Left renal pelvis (tissue), 4 donors: ENCODE measurements at places on chromosomes 6 and 20. TPM values are rescaled to one million over a fixed set of nuclear protein-coding genes. Genes with fewer than 3 reads are reported as not detected.

Gene SYCP2L
- polyA plus RNA-seq = 6.9 TPM

Gene PMEPA1
- polyA plus RNA-seq = 19.9 TPM

GRCh38 chr6:141347086-141347485 lies 785.6 kb upstream of the GJE1 start:
- DNase-seq = no peak

Gene ADAM33
- 77.0 TPM for polyA plus RNA-seq

Gene GGT7
- 18.2 TPM for polyA plus RNA-seq

GRCh38 chr20:17935186-17935585 lies 33.4 kb downstream of the SNX5 start:
- DNase-seq = no peak

Gene KCNQ2
- 9.0 TPM for polyA plus RNA-seq

Gene KHDC3L
- not detected for polyA plus RNA-seq

GRCh38 chr6:28789553-28790083 lies 134.2 kb downstream of the TRIM27 start:
- no peak for DNase-seq

GRCh38 chr6:86423571-86423970 lies 513.8 kb upstream of the HTR1E start:
- DNase-seq = no peak

- no peak for DNase-seq
Measured at GRCh38 chr6:125379174-125379573, 77.4 kb upstream of the HDDC2 start.

DNA sequence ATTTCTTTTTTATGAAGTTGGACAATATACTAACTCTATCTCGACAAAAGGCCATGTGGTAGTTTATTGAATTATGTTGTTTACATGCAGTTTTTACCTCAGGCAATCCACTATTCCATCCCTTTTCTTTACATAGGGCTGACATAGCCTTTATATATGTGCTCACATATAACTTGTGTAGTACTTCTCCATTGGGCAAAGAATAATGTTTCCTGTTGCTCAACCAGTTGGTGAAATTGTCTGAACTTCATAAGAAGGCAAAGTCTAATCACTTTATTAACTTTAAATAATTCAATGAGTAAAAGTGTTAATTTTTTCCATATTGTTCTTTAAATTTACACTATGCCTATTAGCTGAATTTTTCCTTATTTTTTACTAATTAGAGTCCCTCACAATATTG lies 1272.1 kb downstream of the EPHA7 start:
- DNase-seq = no peak

Gene RSPH4A
- 1.0 TPM for polyA plus RNA-seq

- no peak for DNase-seq
Measured at GRCh38 chr6:97322811-97323210, 39.8 kb upstream of the MMS22L start.

GRCh38 chr20:33352258-33353012 lies 48.9 kb downstream of the CDK5RAP1 start:
- no peak for DNase-seq

DNA sequence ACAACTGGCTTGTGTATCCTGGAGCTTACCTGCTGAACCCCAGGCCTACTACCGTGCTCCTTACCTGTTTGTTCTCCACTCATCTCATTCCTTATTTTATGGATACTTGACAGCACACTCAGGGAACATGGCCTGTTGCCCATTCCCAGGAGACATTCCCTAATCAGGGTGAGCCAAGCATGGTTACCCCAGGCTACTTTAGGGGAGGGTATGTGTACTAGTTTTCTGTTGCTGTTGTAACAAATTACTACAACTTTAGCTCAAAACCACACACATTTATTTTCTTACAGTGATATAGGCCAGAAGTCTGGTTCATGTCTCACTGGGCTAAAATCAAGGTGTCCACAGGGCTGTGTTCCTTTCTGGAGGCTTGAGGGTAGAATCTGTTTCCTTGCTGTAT lies 15.0 kb upstream of the TRAM2 start:
- DNase-seq = no peak

GRCh38 chr6:41428336-41428995 lies 93.1 kb downstream of the NCR2 start:
- DNase-seq = no peak

Gene SLC39A7
- polyA plus RNA-seq = 139 TPM

DNA sequence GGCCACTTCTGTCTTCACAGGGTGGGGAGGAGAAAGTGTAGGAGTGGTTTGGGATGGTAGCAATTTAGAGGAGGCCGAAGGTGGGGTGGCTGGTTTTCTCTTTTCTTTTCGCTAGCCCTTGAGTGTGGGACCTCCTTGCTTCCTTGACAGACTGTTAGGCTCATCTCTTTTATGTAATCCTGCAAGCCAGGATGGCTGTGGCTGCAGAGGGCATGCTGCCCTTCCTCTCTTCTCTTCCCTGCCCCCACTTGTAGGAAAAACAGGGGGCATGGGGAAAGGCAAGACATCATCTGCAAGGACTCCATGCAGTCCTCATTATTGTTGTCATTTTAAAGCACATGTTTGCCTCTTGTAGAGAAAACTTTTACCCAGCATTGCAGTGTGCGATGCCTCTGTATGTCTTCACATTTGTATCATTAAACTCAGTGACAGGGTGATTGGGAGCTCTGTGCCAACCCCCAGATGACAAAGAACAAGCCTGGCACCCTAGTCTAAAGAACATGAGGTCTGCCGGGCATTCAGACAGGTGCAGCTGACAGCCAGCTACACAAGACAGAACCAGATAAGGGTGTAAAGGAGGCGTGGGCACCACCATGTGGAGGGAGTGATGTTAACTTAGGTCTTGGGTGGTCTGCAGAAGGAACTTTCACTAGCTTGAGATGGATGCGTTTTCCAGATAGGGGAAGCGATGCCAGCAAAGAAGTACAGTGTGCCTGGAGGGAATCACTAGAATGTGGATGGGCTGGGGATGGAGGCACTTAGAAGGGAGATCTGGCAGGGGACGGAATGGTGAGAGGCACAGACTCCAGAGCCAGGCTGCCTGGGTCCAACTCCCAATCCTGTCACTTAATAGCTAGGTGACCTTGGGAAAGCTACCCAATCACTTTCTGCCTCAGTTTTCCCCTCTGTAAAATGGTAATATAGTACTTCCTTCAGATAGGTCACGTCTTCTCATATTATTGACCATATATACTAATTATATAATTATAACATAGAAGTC lies 207.6 kb downstream of the TBC1D7 start:
- no peak for DNase-seq

Gene GPLD1
- polyA plus RNA-seq = 4.4 TPM

GRCh38 chr6:31620586-31621319 lies at the start of gene PRRC2A:
TSS of gene PRRC2A (plus strand) at chr6:31620715. CDS start at chr6:31622790, 2,075 bp downstream.
- peak; percentile 53 for DNase-seq

Gene FAM83B
- polyA plus RNA-seq = 9.3 TPM

Gene ADGRF5
- 24.7 TPM for polyA plus RNA-seq

Gene MC3R
- not detected for polyA plus RNA-seq

DNA sequence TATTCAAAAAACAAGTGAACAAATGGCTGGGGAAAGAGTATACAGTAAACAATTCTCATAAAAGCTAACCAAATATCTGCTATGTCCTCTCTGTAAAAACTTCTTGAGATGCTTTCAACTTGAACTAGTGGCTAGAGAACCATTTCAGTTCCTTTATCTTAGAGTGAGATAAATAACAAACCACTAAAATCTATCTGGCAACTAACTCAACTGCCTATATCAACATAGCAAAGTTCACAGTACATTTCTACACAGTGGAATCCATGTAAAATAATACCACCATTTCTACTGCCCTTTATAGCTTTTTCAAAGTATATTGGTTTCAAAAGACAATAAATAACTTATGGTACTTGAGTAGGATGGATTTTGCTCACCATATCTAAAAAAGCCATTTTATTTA lies 95.1 kb downstream of the MMS22L start:
- no peak for DNase-seq

DNA sequence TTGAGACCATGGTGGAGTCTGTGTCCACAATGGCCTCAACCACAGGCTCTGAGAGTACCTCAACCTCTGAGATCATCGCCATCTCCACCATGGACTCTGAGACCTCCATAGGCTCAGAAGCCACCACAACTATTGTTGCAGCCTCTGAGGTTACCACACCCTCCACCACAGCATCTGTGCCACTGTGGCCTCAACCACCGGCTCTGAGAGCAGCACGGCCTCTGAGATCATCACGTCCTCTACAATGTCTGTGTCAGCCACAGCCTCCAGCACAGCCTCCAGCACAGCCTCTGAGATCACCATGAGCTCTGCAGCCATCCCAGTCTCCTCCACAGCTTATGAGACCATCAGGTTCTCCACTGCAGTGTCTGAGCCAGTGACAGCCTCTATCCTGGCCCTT lies 19.4 kb upstream of the MUC21 start:
- no peak for DNase-seq

DNA sequence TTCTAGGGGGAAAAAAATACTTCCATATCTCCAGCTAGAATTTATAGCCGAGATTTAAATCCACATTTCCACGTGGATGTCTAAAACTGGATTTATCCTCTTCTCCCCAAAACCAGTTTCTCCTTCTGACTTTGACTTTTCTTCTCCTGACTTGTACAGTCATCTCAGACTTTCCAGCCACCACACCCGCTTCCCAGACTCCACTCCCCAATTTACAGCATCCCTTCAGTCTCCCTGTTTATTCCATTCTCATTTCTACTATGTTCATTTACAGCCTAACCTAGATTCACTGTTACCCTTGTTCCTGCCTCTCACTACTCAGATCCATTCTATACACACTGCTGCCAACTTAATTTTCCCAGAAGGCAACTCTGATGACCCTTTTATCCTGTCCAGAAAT lies 224.8 kb downstream of the KHDC1L start:
- no peak for DNase-seq

Gene ZBTB12
- polyA plus RNA-seq = 17.7 TPM

DNA sequence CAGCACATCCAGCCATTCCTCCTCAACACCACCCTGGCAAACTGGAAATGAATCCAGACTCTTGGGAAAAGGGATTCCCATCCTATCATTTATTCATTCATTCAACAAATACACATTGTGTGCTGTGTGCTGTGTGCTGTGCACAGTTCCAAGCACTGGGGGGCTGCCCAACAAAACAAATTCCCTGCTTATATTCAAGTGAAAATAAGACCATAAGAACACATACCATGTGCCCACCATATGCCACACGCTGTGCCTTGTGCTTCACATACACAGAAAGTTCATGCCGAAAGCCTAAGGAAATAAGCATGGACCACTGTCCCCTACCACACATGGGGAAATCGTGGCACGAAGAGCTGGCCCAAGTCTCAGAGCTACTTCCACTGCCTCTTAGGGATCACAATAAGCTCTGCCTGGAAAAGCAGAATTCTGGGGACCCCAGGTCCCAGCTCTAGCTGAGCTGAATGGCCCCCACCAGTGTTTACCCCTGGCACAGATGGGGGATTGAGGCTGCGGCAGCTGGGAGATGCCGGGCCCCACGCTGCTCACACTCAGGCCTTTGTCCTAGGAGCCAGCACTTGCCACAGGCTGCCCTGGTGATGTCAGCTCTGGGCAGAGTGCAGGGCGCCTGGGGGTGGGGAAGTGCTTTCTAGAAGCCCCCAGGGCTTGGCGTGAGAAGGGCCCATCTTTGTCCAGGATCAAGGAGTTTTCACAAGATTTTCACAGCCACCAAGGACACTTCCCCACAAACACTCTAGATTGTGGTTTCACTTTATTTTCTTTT lies 99.6 kb downstream of the PREX1 start:
- no peak for DNase-seq

- no peak for DNase-seq
Measured at GRCh38 chr6:31094389-31094881, 17.9 kb downstream of the C6orf15 start.

Gene PROKR2
- polyA plus RNA-seq = not detected

GRCh38 chr20:35636095-35636494 lies 20.5 kb downstream of the SPAG4 start:
- DNase-seq = no peak

- DNase-seq = no peak
Measured at GRCh38 chr20:46243707-46244628, 64.3 kb downstream of the CDH22 start.

Gene TXLNB
- polyA plus RNA-seq = 1.7 TPM

Gene PRDM1
- 2.5 TPM for polyA plus RNA-seq

Gene TRMT6
- 21.8 TPM for polyA plus RNA-seq

GRCh38 chr6:145305670-145306069 lies 429.6 kb downstream of the EPM2A start:
- DNase-seq = no peak

DNA sequence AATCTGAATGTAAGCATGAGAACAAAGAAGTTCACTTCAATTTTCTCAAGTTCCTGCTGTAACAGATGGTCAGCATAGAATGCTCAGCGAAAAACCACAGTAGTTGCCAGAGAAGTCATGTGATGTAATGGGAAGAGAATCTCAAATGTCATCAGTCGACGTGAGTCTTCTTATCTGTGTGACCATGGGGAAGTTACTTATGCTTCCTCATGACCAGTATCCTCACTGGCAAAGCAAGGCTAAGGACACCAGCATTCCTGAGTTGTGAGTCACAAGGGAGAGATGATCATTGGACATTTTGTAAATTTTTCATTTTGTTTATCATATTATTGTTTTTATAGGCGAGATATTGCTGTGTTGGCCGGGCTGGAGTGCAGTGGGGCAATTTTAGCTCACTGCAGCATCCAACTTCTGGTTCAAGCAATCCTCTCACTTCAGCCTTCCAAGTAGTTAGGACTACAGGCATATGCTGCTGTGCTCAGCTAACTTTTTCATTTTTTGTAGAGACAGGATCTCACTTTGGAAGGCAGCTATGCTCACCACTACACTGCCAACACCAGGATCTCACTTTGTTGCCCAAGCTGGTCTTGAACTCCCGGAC lies 21.9 kb downstream of the SGK1 start:
- DNase-seq = no peak
